ENCODE measurements at places on chromosomes 3 and 15.
A peak's percentile ranks its signal among the peaks of the same experiment; 100 is the strongest.

GRCh38 chr15:32956006-32956405 lies 238.2 kb downstream of the GREM1 start:
- DNase-seq: no peak

- DNase-seq: no peak
Observed at GRCh38 chr3:100500320-100500880, 8.0 kb downstream of the TMEM45A start.

DNA sequence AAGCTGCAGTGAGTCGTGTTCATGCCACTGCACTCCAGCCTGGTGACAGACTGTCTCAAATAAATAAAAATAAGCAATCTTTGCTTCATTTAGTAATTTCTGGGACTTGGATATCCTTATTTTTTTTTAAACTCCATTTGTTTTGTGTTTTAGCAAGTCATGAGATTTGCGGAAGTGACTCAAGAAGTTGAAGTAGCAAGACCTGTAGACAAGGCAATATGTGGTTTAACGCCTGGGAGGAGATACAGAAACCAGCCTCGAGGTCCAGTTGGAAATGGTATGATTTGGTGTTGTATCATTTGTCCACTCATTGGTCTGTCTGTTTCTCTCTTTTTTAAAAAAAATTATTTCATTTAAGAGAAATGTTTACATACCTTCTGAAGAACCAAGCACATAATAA lies 16.6 kb upstream of the RPLP1 start:
- no peak for DNase-seq

- DNase-seq: no peak
Observed at GRCh38 chr3:177946497-177946896, 589.7 kb upstream of the KCNMB2 start.

GRCh38 chr15:89740137-89740536 lies 10.9 kb downstream of the MESP1 start:
- DNase-seq: peak; percentile 56

DNA sequence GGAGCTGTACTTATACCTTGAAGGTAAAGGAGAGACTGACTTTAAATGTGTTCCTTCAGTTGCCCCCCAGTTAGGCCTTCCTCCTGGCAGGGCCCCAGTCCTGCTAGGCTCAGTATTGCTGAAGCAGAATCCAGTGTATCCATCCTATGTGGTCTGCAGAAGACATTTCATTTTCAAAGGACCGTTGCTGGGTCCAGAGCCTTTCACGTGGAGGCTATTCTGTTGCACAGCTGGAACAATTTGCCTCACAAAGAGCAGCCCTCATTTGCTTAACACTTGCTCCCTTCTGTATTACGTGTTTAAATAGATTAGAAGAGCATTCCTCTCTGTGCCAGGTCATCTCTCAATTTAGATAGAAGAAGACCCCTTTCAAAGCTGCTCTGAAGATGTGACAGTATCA lies 78.9 kb upstream of the CFAP20DC start:
- DNase-seq: no peak

DNA sequence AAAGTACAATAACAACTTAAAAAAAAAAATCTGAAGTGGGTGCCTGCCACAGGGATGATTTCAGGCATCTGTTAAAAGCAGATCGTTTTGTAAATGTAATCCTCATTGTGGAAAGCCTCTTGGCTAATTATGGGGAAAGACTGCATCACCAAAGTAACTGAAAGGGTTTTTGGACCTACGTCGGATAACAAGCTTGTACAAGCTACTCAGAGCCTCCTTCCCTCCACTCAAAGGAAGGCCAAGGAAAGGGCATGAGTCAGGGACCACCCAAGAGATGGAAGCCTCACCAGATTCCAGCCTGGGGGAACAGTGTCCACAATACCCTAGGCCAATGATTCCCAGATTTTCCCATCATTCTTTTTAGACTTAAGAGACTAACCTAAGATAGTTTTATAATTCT lies 84.3 kb downstream of the ATP1B3 start:
- no peak for DNase-seq

GRCh38 chr3:193560870-193561269 lies 6.2 kb upstream of the ATP13A4 start:
- no peak for DNase-seq

GRCh38 chr3:37107846-37108245 lies 66.5 kb downstream of the LRRFIP2 start:
- no peak for DNase-seq

DNA sequence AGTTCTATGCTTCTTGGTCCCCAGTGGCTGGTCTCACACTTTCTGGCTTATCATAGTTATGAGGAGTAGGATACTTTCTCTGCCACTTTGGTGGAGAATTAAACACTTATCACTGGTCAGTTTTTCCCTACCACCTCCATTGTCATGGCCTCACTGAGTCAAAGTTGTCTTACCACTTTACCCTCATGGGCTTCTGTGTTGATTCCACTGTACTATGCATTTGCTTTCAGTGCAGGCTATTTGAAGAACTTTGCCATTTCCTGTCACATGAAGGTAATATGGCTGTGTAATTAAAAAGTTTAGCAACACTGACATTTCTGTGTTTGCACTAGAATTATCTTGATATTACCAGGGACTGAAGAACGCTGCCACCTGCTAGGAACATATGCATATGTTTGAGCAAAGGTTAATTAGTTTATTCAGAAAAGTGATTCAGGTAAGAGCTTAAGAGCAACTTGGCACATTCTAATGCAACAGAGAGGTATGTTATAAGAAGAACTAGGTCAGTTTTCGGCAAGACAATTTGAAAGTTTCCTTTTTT lies 377.3 kb downstream of the PDCD6IP start:
- DNase-seq: no peak

GRCh38 chr3:195571361-195571760 lies 12.4 kb downstream of the APOD start:
- DNase-seq: no peak

DNA sequence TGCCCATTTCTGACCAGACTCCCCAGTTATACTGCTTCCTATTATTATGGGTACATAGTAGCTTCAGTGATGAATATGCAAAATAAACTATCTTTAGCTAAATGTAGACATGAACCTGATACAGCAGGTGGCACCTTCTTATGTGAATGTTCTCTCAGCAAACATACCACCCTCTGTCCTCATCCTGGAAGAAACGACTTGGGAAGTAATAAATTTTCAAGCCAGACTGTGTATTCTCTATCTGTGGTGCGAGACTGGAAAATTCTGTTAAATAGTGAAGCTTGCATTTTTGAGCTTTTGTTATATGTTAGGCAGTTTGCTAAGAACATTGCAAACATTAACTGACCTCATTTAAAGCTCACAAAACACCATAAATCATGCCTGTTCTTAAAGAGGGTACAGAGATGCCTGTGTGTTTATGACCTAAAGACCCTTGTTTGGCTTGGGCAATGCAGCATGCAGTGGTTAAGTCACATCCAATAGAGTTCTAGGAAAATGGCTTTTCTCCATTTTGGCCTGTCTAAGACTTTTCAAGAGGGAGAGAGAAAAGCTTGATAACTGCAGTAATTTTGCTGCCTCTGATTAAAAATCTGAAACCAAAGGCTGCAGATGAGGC lies 287.1 kb downstream of the NEK10 start:
- DNase-seq: no peak

DNA sequence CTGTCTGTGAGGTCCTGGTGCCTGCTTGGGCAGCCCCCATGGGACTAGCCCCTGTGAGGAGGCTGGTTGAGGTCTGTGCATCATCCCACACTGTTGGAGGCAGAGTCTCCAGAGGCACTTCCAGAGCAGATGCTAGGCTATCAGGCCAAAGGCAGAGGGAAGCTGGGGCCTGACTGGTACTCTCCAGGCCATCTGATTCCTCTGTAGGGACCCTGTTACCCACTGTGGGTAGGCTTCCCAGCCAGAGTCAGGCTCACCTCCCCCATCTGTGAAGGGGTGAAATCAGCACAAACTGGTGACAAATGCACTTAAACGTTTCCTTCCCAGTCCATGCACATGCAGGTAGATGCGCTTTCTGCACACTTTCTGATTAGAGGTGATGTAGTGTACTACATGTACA lies 212.6 kb upstream of the TOPAZ1 start:
- no peak for DNase-seq
